T1000 (cell line): ENCODE measurements at places on chromosomes 16 and 17.

- no peak for DNase-seq
These were observed 100.2 kb downstream of the SYCE1L start for GRCh38 chr16:77299395-77299794.

DNA sequence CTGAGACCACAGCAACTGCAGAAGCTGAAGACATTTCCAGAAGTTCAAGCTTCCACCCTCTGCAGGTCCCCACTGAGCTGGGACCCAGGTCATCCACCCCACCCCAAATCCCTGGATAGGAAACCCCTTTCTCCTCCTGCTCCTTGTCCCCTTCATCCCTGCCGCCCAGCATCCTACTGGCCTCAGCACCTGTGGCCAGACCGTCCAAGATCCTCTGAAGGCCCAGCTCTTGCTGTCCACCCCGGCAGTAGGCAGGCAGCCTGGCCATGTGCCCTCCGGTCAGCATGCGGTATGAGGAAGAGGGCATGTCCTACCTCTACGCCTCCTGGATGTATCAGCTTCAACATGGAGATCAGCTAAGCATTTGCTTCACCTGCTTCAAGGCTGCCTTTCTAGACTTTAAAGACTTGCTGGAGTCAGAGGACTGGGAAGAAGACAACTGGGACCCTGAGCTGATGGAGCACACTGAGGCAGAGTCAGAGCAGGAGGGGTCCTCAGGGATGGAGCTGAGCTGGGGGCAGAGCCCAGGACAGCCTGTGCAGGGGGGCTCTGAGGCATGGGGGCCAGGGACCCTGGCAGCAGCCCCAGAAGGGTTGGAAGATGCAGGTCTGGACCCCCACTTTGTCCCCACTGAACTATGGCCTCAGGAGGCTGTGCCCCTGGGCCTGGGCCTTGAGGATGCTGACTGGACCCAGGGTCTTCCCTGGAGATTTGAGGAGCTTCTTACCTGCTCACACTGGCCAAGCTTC, 3.0 kb downstream of the TEX19 start:
- DNase-seq = no peak

DNA sequence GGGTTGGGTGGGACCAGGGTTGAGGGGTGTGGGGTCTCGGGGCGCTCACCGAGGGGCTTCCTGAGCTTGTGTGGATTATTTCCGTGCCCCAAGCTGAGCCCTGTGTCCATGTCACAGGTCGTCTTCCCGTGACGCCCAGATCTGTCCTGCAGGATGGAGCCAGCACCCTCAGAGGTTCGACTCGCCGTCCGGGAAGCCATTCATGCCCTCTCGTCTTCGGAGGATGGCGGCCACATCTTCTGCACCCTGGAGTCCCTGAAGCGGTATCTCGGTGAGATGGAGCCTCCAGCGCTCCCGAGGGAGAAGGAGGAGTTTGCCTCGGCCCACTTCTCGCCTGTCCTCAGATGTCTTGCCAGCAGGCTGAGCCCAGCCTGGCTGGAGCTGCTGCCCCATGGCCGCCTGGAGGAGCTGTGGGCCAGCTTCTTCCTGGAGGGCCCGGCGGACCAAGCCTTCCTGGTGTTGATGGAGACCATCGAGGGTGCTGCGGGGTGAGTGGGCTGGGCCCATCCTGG, 1.0 kb downstream of the TELO2 start:
- peak; percentile 61 for DNase-seq

GRCh38 chr17:61591930-61592329, 911 bp upstream of the NACA2 start:
- no peak for DNase-seq

GRCh38 chr16:12272264-12272663, 295.7 kb downstream of the SNX29 start:
- DNase-seq = no peak

- DNase-seq = no peak
These were observed 5.9 kb upstream of the HSD11B2 start for GRCh38 chr16:67425061-67425460.

DNA sequence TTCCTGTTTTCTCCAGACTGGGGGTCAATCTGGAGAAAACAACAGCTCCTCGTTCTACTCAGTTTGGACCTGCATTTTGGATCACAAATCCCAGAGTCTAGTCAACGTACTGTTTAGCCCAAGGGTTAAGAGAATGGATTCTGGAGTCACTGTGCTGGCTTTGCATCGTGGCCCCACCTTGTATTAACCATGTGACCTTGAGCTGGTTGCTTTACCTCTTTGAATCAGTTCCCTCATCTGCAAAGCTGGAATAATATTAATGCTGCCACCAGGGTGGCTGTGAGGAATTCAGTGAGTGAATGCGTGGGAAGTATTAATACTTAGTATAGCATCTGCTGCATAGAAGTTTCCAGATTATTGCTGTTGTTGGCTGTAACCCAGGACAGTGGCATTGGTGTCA, 11.3 kb upstream of the DHRS7C start:
- DNase-seq = no peak

DNA sequence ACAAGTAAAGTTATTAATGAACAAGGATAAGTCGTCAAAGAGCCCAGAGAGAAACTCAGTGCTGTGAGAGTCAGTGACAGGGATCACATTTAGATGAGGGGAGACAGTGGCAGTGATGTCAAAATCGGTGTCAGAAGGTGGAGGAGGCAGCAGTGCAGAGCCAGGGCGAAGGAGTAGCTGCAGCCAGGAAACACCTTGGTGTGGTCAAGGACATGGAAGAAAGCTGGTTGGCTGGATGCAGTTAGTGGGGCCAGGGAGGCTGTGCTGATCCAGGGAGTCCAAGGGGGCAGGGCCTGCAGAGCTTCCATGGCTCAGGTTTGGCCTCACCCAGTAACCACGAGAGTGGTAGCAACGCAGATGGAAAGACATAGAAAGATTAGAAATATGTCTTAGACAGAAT, 50.7 kb upstream of the ADORA2B start:
- no peak for DNase-seq

GRCh38 chr17:39601758-39602532, 5.8 kb downstream of the NEUROD2 start:
- DNase-seq = no peak

GRCh38 chr17:8930649-8931048, 34.9 kb downstream of the PIK3R5 start:
- no peak for DNase-seq

GRCh38 chr16:87822108-87822970, 47.0 kb downstream of the SLC7A5 start:
- no peak for DNase-seq

GRCh38 chr17:36616061-36617029, 15.0 kb downstream of the MRM1 start:
- no peak for DNase-seq

DNA sequence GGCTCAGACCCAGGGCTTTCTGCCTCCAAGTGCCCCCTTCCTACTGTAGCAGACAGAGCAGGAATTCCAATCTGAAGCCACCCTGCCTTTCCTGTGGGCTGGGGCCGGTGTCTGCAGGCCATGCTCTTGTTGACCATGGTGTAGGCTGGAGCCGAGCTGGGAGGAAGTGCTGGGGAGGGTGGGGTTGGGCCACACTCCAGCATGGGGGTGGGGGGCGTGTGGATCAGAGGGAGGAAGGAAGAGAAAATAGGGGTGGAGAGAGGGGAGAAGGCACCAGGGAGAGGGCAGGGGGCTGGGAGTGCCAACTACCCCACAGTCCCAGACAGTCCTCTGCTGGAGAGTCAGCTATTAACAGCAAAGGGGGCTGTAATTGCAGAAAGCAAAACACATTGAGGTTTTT, 54.3 kb upstream of the JPH3 start:
- DNase-seq = no peak

DNA sequence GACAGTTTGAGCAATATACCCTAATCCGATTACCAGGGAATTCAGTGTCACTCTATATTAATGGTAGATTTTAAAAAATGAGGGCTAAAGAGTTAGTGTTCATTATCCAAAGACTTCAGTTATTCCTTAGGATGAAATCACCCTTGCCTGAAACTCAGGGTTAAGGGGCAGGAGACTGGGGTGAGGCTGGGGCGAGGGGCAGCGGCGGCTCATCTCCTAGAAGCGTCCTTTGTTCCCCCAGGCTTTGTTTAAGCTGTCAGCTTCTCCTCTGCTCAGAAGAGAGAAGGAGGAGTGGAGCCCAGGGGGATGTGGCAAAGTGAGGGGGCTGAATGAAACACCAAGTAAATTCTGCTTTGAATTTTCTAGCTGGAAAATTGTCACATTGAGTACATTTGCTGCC, 117.7 kb upstream of the ELAC2 start:
- no peak for DNase-seq

DNA sequence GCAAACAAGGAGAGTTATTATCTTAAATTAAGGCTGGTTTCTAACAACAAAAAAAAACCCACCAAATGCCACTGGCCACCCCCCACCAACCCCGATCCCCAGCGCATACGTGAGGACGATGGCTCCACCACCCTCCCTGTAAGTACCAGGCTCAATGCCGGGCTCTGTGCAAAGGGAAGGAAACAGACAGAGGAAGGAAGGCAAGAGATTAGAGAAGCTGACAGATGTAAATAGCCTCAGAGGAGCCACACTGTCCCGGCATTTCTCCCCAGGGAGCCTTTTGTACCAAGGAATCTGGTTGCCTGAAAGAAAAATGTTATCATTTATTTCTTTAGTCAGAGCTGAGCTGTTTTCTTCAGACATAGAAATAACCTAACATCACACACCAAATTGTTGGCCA, 13.1 kb downstream of the SOST start:
- no peak for DNase-seq
